ENCODE measurements at places on chromosomes 6 and 20. TPM values are rescaled to one million over a fixed set of nuclear protein-coding genes. Genes with fewer than 3 reads are reported as not detected.

DNA sequence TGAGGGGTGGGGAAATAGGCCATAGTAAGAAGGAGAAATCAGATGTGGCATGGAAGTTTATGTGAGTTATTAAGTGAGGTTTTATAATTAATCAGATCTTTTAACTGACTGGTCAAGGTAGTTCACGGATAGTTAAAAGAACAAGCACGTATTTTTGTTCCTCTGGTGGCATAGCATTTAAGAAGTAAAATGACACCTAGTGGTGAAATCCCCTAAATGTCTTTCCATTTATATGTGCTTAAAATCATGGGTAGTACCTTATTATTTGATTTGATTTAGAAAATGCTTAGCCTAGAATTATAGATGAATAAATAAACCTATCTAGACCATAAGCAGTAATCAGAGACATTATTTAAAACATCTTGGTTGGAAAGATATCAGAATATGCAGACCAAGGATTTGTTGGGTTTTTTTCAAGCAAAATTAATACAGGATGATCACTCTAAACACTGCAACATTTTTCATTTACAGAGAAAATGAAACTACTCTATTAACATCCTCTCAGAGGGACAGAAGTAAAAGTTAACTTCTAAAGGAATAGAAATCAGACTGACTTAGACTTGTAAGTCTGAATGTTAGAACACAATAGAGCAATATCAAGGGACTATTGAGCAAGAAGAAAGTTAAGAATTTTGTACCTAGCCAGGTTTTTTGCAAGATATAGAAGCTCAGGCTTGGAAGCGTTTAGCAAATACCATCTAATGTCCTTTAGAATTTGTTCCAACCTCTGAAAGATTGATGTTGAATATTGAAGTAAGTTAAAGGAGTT lies 81.1 kb downstream of the STXBP5 start:
- no peak for DNase-seq

DNA sequence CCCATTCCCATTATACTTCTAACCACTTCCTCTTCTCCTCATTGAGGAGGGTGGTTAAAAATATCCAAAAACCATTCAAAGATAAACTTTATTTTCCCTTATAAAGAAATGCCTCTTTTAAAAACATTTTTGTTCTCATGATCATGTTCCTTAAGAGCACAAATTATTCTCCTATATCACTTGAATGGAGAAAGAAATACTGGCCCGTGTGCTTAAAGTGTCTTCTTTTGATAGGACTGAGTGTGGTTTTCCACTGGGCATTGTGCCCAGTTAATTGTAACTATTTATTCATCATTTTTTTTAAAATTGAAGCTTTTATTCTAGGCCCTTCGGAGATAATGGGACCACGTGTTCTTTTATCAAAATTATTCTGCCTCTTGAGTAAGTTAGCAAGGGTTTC lies 871.5 kb downstream of the QKI start:
- no peak for DNase-seq

GRCh38 chr20:42082611-42083010 lies 464.4 kb upstream of the CHD6 start:
- no peak for DNase-seq

- DNase-seq: no peak
These were observed 92.9 kb downstream of the ZMYND8 start for GRCh38 chr20:47263465-47264084.

DNA sequence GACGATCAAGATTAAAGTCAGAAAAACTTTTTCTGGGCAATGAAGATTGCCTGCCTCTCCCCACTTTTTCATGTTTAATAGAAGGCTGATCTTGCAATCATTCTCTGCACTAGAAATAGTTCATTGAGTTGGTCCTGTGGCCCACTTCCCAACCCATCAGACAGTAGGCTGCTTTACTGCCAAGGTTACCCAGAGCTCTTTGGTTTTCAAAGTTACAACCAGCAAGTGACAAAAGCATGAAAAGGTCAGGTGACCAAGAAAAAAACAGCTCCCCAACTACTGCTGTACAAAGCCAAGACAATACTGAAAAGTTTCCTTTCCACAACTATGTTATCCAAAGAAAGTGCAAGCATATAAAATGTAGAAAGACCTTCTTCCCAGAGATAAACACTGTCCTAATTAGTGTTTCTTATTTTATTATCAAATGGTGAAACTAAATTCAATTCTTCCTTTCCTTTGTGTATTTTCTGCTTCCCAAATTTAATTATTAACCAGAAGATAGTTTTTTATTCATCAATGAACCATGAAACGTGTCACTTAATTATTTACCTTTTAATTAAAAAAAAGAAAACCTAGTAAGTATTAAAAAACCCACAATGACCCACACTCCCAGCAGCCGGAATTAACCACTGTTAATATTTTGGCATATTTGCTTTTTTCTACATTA lies 16.6 kb downstream of the DNAAF9 start:
- DNase-seq: no peak

GRCh38 chr20:23366384-23366783 lies 4.4 kb downstream of the GZF1 start:
- DNase-seq: no peak

- DNase-seq: no peak
These were observed 15.5 kb downstream of the CCDC167 start for GRCh38 chr6:37483917-37484785.

DNA sequence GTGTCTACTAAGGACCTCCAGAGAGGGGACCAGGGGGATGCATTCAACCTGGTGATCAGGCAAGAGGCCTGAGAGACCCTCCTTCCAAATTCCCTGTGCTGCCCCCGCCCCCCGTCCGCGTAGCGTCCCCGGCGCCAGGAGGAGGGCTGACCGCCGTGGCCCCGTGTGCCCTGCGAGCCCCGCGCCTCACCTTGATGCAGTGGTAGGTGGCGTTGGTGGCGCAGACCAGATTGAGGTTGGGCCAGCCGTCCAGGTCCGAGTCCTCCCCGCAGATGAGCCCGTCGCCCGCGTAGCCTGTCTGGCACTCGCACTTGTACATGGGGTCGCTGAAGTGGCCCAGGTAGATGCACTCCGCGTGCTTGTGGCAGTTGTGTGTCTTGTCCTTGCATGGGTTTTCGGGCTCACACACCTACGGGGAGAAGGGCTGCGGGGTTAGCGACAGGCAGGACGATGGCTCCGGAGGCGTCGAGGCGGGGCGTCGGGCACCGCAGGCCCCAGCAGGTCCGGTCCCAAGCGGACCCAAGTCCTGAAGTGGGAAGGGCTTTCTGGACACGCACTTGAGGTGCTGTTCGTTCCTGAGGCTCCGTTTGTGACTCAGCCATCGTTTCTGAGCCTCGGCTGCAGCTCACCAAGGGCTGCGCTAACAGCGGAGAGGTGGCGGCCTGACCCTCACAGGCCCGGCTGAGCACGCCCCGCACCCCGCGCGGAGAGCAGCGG lies 21.7 kb downstream of the THBS2 start:
- no peak for DNase-seq

GRCh38 chr6:36227379-36228228 lies 31.1 kb downstream of the BRPF3 start:
- DNase-seq: no peak

- DNase-seq: no peak
These were observed 5.9 kb upstream of the BCAS1 start for GRCh38 chr20:54076259-54076658.

GRCh38 chr6:165915022-165915770 lies 252.2 kb upstream of the PDE10A start:
- no peak for DNase-seq

GRCh38 chr20:35232575-35232974 lies 6.1 kb downstream of the MMP24 start:
- DNase-seq: no peak

GRCh38 chr6:131948692-131949619 lies 2.2 kb downstream of the CCN2 start:
- no peak for DNase-seq

- DNase-seq: no peak
These were observed 11.4 kb downstream of the HMGCLL1 start for GRCh38 chr6:55567558-55567957.

The CD109 gene
- 1.6 TPM for total RNA-seq

The EIF6 gene
- total RNA-seq: 58.3 TPM

The CAP2 gene
- total RNA-seq: 33.7 TPM

The HLA-DPA1 gene
- total RNA-seq: 1.4 TPM

The BIRC7 gene
- not detected for total RNA-seq

The HSF2 gene
- 88.1 TPM for total RNA-seq

The ANKRD66 gene
- 0.16 TPM for total RNA-seq

The PFDN6 gene
- 27.0 TPM for total RNA-seq

The KIZ gene
- 8.4 TPM for total RNA-seq

The FOXS1 gene
- 0.78 TPM for total RNA-seq
